ENCODE measurements at places on chromosomes 16 and 17.

GRCh38 chr16:50025537-50025931 is 509 bp downstream of the CNEP1R1 start:
- peak; percentile 3 for DNase-seq

GRCh38 chr16:75110637-75111513 is 5.7 kb downstream of the LDHD start:
- peak; percentile 89 for DNase-seq

GRCh38 chr17:78726513-78726912 is 55.6 kb downstream of the CYTH1 start:
- no peak for DNase-seq

DNA sequence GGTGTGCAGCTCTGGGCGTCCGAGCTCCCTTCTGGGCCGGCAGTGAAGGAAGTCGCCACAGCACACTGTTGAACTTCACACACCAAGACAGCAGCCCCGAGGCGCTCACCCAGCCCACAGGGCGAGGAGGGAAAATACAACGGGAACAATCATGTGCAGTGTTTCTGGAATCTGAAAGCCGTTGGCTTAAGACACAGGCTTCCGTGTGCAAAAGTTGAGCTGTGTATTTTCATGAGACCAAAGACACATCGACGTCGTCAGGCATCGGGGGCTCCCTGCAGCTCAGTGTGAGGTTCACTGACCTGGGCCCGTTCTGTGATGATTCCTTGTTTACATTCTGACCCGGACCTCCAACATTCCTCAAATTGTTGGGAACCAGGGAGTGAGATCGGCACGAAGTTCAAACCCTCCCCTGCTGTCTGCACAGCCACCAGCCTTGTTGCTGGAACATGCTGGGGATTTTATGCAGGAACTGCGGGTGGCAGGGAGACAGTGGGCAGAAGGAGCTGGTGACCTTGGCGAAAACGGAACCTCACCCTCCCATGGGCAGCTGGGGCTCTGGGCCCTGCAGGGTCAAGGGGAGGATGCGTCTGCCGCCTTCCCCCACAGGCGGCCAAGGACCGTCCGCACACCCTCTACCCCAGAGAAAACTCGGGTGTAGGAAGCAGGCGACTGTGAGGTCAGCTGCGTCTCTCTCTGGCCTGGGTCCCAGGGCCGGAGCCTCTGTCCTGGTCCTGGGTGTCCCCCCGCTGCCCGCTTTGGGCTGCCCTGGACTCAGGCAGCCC is 72.2 kb downstream of the METRNL start:
- no peak for DNase-seq

- no peak for DNase-seq
Measured at GRCh38 chr17:76957678-76958464, 89.7 kb downstream of the MGAT5B start.

- DNase-seq, result no peak
Measured at GRCh38 chr16:23876256-23876896, 40.6 kb downstream of the PRKCB start.

DNA sequence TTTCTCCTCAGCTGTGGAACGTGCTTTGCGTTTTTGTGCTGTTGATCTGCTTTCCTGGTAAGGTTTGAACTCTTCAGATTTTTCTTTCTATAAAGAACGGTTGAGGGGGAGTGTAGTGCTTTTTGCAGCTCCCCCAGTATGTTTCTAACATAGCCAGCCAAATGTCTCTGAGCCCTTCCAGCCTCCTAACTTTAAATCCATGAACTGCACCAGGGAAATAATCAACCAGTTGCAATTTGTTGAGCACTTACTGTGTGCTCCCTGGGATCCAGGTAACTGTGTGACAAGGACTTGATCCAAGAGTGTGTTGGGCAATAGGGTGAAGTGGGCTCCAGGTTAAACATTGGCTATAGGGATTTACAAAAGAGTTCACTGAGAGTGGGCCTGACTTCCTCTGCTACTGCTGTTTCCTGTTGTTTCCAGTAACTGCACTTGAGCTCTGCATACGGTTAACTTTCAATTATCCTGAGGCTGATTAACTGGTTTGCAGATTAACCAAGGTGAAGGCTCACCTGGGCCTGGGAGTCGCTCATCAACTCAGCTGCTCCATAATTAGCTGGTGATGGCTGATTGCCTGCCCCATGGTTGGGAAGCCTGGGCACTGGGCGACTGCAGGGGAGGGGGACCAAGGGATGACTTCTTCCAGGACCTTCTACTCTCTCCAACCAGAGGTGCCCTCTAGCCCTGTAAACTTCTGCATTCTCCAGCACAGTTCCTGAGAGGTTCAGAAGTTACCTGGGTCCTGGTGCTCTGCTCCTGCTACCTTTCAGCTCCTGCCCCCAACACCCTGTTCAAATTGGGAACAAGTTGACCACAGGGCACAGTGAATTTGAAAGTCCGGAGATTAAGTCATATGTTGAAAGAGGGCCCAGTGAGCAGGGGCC is 19.5 kb downstream of the HLF start:
- DNase-seq, result no peak

- DNase-seq, result no peak
Measured at GRCh38 chr17:64401941-64402340, 11.3 kb upstream of the PECAM1 start.

GRCh38 chr16:84911486-84912216 is 91.9 kb downstream of the CRISPLD2 start:
- DNase-seq, result no peak

DNA sequence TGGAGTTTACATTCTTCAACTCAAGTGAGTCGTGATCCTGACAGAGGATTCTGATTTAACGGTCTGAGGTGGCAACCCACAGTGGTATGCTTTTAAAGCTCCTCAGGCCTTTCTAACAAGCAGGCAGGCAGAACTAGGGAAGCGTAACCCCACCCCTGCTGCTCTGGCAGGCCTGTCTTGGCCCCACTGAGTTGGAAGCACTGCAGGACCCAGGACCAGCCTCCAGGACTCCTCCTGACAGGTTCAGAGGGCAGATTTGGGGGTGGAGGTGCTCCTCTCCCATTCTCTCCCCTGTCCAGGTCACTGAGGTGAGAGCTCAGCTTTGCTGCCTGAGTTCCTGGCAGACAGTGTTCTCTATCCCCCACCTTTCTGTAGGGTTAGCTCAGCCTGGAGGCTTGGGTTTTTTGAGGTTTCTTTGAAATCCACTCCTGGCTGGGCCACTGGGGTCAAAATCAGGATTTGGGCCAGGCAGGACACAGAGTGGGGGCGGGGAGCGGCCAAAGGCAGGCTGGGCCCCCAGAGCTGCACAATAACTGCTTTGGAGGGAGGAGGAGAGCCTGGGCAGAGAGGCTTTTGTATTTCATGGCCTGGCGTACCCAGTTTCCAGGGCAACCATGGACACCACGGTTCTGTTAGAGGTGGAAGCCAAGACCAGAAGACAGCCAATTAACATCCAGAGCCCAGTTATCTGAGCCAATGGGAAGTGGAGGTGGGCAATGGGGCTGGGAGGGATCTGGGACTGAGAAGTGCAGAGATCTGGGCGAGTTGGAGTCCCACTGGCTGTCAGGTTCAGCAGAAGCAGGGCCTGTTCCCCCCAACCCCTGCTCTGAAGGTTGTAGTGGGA is 9.5 kb downstream of the MRPL27 start:
- DNase-seq, result peak; percentile 36
